ENCODE measurements at places on chromosomes 7 and 10.
A peak's percentile ranks its signal among the peaks of the same experiment; 100 is the strongest.

DNA sequence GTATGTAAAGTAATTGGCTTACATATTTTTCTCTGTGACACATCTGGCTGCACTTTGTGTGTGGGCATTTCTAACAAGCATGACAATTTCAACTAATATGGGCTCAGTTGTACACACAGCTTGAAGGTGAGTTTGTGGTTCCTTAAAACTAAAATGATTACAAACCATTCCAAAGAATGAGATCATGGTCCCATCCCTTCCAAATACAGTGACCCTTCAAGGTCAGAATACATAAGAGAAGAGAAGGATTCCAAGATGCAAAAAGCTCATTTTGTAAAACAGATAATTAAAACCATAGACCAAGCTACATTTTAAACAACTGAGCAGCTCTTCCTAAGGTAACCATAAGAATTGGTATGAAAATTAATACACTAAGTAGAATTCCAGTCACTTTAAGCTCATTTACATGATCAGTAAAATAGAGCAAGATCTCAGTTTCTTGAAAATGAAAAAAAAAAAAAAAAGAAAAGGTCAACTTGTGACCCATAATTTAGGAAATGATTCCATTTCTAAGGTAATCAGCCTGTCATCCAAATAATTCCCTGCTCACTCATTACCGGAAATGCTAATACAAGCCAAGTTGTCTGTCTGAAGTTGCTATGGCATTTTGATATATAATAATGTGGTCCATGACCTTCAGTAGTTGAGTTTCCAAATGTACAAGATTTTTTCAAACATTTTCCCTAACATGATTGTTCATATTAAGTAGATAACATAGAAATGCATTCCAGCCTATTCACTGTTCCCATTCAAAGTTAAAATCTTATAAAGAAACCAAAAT lies 688.5 kb downstream of the PARD3 start:
- no peak for DNase-seq

DNA sequence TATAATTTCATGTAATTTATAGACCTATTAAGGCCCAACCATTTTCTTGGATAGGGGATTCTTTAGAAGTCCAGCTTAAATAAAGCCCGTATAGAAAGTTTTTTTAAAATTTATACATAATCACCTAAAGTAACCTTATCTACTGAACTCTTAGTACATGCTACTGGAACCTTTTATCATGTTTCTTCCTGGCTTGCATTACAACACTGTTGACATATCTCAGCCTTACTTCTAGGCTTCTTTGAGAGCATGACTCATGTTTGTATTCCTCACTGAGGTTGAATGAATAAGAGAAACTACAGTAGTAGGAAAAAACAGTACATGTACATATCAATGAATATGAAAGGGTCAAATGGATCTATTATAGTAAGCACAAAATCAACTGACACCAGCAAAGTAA lies 8.2 kb upstream of the MAGI2 start:
- DNase-seq, result no peak

DNA sequence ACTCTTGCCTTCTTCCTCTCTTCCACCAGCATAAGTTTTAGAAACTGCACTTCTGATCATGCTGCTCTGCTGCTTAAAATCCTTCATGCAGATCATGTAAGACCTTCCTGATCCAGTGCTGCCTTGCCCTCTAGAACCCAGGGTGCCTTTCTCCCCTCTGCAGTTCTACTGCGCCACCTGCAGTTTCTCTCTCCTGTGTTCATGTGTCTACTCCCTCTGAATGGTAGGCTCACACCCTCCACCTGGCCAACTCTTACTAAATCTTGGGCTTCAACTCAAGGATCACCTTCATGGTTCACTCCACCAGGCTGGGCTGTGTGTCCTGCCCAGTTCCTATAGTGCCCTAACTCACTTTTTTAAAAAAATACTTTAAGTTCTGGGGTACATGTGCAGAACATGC lies 174.6 kb upstream of the ITGB1 start:
- no peak for DNase-seq

GRCh38 chr7:113371416-113372043 lies 253.2 kb upstream of the SMIM30 start:
- DNase-seq, result no peak

DNA sequence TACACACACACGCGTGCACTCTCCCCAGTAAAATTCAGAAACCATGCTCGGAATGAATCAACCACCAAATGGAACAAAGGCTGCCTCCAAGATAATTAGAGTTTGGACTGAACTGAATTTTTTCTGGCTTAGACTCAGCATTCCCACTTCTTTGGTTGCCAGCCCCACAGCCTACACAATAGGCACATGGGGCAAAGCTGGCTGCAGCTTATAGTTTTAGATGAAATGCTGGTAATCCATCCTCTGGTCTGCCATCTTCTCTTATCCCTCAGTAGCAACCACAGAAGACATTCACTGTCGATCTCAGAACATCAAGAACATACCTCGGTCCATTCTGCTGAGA lies 44.2 kb downstream of the PDE1C start:
- DNase-seq, result no peak

DNA sequence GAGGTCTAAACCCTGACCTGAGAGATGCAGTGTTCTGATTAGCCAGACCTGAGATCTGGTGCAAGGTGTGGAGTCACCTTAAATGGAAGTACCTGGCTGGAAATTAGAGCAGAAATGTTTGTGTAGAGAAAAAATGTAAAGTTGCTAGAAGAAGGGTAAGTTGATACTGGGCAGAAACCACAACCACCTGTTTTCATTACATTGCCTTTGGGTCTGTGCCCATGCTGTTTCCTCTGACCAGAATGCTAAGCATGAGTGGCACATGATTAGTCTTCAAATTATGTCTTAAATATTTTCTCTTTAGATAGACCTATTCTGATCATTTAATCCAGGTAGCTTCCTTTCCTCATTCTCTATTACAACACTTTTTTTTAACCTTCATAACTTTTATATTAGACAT lies 69.0 kb downstream of the CASD1 start:
- DNase-seq, result no peak

- no peak for DNase-seq
Measured at GRCh38 chr7:112757337-112757736, 32.9 kb downstream of the TMEM168 start.

- no peak for DNase-seq
Measured at GRCh38 chr7:125555916-125556315, 626.3 kb upstream of the POT1 start.

GRCh38 chr10:52870562-52870961 lies 98.0 kb upstream of the MBL2 start:
- no peak for DNase-seq

DNA sequence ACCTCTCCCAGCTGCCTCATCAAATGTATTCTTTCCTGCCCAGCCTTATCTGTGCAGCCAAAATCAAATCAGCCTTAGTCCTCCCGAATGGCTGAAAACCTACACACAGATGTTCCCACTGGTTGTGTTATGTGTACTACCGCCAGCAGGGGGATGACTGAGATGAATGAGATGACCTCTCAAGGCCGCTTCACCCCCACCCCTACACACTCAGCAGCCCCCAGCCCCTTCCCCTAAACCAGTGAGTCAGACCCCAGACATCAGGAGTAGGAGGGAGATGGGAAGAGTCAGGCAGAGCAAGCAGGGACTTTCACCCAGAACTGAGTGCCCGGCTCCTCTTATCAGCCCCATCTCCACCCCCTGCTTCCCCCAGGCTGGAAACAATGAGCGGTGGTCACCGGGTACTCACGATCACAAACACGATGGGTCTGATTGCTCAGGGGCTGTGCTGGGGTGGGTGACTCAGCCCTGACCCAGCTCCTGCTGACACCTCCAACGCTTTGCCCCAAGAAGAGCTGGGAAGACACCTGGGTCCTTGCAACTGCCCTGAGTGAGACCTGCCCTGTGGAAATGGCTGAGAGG lies 6.5 kb upstream of the C10orf105 start:
- peak; percentile 38 for DNase-seq

DNA sequence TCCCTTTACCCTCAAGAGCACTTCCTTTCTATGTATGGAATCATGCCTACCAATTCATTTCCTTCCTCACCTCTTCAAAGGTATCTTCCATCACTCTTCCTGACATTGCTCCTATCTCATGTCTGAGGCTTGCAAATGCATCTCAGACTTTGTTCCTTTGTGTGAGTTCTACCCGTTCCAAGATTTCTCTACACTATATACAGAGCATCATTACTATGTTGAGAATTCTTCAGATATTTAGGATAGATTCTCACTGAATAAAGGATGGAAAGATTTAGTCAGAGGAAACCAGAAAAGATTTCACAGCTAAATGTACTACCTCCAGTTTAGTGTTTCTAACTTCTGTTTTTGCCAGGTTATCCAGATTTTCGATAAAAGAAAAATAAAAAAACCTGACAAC lies 462.7 kb downstream of the PHTF2 start:
- DNase-seq, result no peak

GRCh38 chr7:38880454-38880853 lies 28.5 kb downstream of the VPS41 start:
- DNase-seq, result no peak

DNA sequence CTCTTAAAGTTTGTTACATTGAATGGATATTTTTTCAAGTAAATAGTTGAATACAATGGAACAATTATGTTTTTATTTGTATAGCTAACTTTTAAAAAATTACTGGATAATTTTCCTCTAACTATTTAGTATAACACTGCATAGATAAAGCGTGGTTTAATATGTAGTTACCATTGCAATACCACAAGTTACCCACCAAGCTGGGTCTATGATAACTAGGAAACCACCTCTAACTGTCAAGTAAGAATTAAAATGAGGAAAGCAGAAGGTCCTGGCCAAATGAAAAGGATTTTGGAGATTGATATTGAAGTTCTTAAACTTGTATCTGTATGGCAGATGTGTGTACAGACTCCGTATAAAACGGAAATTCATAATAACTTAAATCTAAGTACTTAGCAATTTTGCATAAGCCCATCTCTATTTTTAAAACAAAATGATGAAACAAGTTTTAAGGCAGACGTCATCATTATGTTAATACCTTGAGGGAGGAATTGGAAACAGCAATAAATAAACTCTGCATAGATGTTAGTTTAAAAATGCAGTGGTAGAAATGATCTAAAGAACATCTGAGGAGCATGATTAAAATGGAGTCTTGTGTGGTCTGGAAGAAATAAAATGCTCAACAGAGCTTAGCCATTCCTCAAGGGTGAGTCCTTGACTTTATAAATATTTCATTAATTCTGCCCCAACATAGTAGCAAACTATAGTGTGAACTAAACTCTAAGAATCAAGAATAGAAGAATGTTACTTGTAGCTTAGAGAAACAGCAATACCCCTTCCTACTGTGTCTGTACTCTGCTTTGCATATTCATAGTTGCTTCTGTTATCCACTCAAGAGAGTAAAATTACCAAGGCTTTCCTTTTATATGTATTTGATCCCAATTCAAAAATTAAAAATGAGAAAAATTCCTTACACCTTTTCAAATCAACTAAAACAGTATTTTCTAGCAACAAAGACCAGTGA lies 206.4 kb upstream of the FERD3L start:
- DNase-seq, result no peak

GRCh38 chr7:144404946-144405345 lies 1.5 kb upstream of the NOBOX start:
- no peak for DNase-seq

DNA sequence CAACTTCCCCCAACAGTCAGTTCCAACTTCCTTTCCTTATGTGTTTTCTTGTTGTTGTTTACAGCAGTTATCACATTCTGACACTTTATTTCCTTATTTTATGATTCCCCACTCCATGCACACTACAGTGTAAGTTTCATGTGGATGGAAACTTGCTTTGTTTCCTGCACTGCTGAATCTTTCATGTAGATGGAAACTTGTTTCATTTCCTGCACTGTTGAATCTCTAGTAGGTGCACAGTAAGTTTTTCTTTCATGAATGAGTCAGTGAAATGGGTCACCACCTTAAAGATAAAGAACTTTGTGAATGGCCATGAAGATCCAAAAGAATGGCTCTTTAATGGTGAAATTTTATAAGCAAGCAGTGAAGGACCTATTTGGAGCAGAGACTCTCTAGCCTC lies 61.4 kb downstream of the SHOC2 start:
- no peak for DNase-seq

- no peak for DNase-seq
Measured at GRCh38 chr7:93894426-93894825, 3.9 kb upstream of the TFPI2 start.

DNA sequence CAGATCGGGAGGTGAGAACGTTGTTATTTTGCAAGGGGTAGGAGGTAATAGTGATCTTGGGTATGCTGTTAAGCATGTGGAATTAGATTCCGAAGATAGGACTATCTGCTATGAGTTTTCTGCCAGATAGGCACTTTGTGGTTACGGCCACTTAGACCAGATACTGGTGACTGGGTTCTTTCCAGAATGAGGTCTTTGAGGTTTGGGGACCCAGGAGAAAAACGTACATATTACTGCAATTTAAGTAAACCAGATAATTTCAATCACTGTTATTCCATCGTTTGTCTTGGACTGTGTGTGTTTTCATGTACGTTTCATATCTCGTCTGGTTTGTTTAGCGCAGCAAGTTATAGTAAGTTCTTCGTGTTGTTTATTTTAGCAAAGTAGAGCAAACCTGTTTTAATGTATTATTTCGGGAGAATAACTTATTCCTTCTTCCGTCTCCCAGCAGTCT lies 312 bp downstream of the ARL4A start:
- DNase-seq, result no peak

DNA sequence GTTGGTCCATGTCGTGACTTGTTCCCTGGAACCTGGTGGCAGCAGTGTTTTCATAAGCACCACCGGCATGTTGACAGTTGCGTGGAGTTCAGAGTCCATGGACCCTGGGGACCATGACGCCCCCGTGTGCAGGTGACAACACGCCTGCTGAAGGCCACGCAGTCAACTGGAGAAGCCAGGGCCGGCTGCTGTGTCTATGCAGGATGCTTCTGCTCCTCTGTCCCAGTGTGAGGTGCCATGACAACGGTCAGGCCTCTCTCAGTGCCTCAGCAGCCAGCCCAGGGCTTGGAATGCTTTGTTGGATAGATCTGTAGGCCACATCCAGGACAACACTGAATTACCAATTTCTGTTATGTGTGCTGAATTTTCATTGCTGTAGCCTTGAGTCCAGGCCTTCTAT lies 10.7 kb upstream of the VIPR2 start:
- no peak for DNase-seq

DNA sequence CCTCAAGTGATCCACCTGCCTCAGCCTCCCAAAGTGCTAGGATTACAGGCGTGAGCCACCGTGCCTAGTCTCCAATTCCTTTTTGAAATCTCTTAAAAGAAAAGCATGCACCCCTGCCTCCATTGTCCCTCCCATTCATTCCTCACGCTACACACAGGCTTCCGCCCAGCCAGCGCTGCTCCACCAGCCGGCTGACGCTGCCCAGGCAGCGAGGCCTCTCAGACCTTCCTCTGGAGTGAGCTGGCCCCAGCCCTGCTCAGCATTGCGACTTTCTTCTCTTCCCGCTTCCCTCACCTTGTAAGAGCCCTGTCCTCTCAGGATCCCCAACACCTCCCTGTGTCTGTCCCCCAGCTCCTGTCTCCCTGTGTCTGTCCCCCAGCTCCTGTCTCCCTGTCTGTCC lies 23.6 kb downstream of the RGS10 start:
- DNase-seq, result no peak

All from activated T-helper 1 cell treated with anti-CD3 and anti-CD28 coated beads, Interleukin-12 subunit alpha, Interleukin-12 subunit beta, Interleukin-2, Interleukin-4 antibody, amounts not matched to agents 30 ng/mL and 10 ng/mL and 1 ng/mL, durations not matched to agents 14 hours and 24 hours and 36 hours (primary cell).